Stimulated activated CD4-positive, alpha-beta T cell treated with anti-CD3 and anti-CD28 coated beads, TNF-alpha, amount 100 ng/mL, for 1 hour (primary cell): ENCODE measurements at places on chromosomes 5 and 9.

DNA sequence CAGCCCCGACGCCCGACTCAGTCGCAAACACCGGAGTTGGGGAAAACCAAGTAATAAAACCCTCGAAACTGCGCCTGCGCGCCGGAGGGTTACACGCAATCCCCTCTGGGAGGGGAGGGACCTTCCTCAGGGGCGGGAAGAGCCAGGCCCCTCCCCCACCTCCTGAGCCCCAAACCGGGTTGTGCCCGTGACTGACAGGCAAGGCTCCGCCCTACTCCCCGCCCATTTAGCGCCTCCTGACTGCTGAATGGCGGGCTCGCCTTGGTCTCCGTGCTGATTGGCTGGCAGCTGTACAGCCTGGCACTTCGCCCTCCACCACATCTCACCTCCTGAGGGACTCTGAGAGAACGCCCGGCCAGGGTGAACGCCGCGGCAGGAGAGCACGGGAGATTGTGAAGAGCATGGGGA, at the start of gene PRDM9:
Gene PRDM9 (plus strand): TSS at position 332 of the 408 bp plus-strand sequence. CDS start 1,425 bp downstream, outside the sequence.
- no peak for DNase-seq

DNA sequence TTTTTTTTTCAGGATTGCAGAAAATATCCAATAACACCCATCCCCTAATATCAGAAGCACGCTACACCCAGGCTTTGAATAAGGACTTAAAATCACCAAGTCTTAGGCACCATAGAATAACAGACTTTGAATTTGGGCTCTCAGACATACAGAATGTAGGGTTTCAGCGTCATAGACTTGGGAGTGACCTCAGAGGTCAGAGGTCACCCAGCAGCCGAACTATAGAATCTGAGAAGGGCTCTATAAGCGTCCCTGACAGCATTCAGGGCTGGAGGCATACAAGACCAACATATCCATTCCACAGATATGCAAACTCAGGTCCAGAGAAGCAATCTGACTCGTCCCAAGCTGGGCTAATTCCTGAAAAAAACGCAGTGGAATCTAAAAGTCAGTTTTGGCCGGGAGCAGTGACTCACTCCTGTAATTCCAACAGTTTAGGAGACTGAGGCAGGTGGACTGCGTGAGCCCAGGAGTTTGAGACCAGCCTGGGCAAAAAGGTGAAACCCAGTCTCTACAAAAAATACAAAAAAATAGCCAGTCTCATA, 34.7 kb downstream of the SLC6A7 start:
- DNase-seq: no peak

GRCh38 chr9:16773116-16773515, 97.4 kb downstream of the BNC2 start:
- DNase-seq: no peak

GRCh38 chr5:73272351-73272750, 99.4 kb downstream of the TMEM174 start:
- no peak for DNase-seq

DNA sequence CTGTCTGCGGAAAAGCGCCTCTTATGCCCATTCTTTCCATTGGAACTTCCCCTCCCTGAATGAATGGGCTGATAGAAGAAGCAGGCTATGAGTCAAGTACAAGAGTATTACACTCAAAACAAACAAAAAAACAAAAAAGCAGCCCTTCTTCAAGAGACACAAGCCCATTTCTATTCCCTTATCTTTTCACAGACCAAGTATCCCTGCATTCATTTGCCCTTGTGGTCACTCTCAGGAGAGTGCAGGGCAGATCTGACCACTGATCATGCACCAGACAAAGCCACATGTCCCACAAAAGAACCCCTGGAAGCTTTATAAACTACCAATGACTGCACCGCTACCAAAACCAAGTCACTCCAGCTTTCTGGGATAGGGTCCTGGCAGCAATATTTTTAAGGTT, 262.5 kb upstream of the TAS2R1 start:
- DNase-seq: no peak

DNA sequence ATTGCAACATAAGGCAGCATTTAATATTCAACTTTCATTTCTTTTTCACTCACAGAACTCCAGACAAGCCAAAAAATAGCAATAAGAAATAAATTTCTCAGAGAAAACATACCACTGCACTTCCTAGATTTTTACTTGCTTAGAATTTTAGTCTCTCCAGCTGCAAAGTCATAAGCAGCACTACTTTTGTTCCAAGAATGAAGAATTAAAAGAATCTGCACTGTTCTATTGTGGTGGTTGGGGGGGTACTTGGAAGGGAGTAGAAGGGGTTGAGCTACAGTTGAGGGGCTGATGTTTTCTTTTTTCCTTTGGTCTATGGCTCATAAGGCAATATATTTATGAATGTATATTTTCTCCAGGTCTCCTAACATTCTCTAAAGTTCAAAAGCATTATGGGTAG, 144.5 kb downstream of the KIAA0825 start:
- no peak for DNase-seq

GRCh38 chr9:35756275-35757225, 2.5 kb upstream of the MSMP start:
- DNase-seq: peak; percentile 65

- no peak for DNase-seq
Observed at GRCh38 chr9:123868002-123868401, 61.9 kb downstream of the DENND1A start.

DNA sequence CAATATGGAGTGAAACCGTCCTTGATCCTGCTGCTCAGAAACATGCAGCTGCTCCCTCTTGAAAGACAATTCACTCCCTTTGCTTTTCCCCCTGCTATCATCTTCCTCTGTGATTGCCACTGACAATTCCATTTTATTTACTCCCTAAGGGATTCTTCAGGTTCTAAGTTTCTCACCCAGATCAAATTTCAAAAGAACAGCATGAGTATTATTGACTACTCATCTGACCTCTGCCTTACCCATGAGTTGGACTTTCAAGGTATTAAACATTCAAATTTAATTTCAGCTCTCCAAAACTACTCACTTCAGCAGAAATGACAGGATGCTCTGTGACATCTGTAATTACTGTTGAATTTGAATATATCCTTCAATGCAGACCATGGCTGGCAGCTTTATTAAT, 236.5 kb upstream of the HAPLN1 start:
- no peak for DNase-seq

DNA sequence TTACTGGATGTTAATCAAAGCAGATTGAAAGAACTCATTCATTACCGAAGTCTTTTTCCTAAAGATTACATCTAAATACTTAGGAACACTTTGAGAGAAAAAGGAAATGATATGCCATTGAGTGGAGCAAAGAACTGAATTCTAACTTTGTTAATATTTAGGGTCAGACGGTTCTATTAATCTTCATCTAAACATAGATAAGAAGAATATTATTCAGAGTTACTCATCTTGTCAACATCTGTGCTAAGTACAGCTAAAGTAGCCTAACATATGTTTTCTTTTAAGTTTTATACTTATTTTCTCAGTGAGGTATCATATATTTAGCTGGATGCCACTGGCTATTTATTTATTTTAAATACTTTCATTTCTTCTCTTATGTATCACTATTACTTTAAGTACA, 1763.7 kb downstream of the EFNA5 start:
- no peak for DNase-seq

DNA sequence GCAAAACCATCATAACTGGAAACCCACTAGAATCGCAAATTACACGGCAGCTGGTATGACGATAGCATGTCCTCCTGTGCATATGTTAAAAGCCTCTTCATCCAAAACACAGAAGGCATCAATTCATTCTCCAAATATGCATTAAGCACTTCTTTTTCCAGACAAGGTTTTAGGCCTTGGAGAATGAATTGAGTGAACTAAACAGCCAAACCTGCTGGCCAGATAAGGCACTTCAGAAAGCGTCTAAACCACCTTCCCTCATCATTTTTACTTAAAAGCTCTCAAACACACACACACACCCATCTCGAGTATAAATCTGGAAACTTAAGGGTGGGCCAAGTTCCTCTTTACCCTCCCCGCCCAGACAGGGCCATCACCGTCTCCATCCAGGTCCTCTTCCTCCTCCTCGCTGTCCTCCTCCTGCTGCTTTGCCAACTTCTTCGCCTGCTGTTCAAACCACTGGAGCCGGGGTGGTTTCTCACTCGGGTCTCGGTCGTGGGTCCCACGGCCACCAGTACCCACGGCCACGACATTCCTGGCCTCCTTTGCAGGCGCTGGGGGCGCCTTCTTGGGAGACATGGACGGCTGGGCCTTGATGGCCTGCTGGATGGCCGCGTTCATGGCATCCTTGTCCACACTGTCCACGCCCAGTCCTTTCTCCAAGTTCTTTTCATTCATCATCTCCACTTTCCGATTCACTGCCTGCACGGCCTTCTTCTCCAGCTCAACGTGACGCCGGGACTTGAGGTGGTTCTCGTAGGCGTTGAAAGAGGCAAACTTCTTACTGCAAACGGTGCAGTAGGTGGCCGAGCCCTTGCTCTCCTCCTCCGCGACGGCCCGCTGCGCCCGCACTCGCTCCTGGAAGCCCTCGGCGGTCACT, 696 bp downstream of the ZNF622 start:
- no peak for DNase-seq

DNA sequence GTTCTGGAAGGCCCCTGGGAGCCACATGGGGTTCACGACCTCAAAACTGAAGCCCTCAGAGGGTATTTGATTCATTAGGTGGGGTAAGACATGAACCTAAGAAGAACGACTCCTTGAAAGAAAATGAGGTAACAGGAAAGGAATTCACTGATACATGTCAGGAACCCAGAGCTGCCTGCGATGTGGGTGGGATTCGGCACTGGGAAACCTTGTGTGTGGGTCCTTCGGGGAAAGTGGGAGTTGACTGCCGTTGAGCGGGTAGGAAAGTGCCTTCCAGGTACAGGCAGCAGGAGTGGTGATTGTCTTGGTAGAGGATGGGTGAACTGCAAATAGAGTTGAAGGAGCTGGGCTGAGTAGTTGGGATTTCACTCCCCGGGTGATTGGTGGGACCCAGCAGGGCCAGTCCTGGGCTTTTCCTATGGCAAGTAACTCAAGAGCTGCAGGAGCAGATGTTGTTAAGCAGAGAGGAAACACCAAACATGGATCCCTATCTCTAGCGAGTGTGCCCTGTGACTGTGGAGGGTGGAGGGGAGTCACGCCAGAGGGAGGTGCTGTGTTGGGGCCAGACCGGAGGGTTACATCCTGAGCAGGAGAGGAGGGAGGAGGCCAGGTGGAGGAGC, 30.8 kb downstream of the ANKRD33B start:
- no peak for DNase-seq
